ENCODE measurements at places on chromosomes 4 and X. TPM values are rescaled to one million over a fixed set of nuclear protein-coding genes. Genes with fewer than 3 reads are reported as not detected.
A peak's percentile ranks its signal among the peaks of the same experiment; 100 is the strongest.

GRCh38 chr4:39118034-39118658, 56.1 kb downstream of the KLHL5 start:
- no peaks in the 10 kb centered on the region for H3K27me3 ChIP-seq
- peak; percentile 85 for DNase-seq
- peak overlapping the region; percentile 60 for H3K27ac ChIP-seq
- peaks cover 22% of the 10 kb centered on the region for H3K4me1 ChIP-seq
- peaks cover 71% of the 10 kb centered on the region for H3K36me3 ChIP-seq

GRCh38 chr4:972651-973424, 531 bp downstream of the DGKQ start:
- no peak overlapping the region for H3K27ac ChIP-seq
- peaks cover 5% of the 10 kb centered on the region for H3K4me1 ChIP-seq

P2RY10 gene
- total RNA-seq: 34.1 TPM

UGT2B15 gene
- total RNA-seq: not detected

GRCh38 chr4:143858456-143858855, 46.9 kb downstream of the GYPE start:
- H3K27ac ChIP-seq: no peak overlapping the region
- H3K27me3 ChIP-seq: no peaks in the 10 kb centered on the region
- H3K4me3 ChIP-seq: no peak overlapping the region
- H3K4me1 ChIP-seq: peaks cover 2% of the 10 kb centered on the region

Data from activated CD4-positive, alpha-beta T cell treated with anti-CD3 and anti-CD28 coated beads, Interleukin-2, amount 10 ng/mL, durations not matched to agents 24 days and 14 days (primary cell).